ENCODE measurements at places on chromosomes 1 and 21.
A peak's percentile ranks its signal among the peaks of the same experiment; 100 is the strongest.

DNA sequence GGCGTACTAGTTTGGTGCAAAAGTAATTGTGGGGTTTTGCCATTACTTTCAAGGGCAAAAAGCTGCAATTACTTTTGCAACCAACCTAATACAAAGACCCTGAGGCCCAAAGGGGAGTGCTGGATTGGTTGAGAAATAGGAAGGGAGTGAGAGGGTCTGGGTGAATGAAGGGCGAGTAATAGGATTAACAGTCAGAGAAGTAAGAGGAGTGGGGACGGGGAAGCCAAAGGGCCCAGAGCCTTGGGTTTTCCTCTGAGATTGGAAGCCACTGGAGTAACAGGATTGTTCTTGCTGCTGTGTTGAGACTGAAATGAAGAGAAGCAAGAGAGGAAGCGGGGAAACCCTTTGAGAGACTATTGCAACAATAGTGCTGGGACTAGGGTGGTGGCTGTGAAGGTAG, 19.0 kb upstream of the PRELP start:
- DNase-seq, result no peak

DNA sequence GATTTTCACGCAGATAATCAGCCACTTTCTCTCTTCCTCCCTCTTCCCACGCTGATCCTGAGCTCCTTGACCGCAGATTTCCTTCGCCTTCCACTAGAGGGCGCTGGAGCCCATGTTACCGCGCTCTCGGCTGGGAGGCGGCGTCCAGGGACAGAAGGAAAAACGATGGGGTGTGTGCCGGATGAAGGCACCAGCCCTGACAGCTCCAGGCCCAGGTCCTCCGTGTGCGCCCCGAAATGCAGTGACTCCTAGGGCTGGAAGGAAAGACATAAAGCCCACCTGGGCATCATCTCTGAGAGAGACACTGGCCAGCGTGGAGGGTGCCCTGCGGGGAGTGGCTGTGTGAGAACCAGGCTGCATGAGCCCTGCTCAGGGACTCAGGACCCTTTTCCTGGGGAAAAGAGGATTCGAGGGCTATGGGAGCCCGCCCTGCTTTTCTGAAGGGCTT, 44.9 kb upstream of the CYP2J2 start:
- DNase-seq, result peak; percentile 65

- no peak for DNase-seq
Observed at GRCh38 chr1:236261033-236261432, 20.7 kb downstream of the ERO1B start.

- no peak for DNase-seq
Observed at GRCh38 chr1:21239221-21239620, 51.0 kb downstream of the ECE1 start.

Measured in fibroblast of skin of right biceps (primary cell).